Left ventricle myocardium inferior (tissue), 1 donor: ENCODE measurements at places on chromosomes 2 and 18. TPM values are rescaled to one million over a fixed set of nuclear protein-coding genes. Genes with fewer than 3 reads are reported as not detected.

FBXO15 gene
- total RNA-seq, result not detected

KLHL30 gene
- 17.3 TPM for total RNA-seq

SERPINB10 gene
- total RNA-seq, result not detected

CRYGD gene
- not detected for total RNA-seq

TDRD15 gene
- not detected for total RNA-seq

MREG gene
- total RNA-seq, result 0.22 TPM

PPP1R1C gene
- 33.1 TPM for total RNA-seq

PLCD4 gene
- 0.99 TPM for total RNA-seq

NT5DC4 gene
- total RNA-seq, result not detected

DNA sequence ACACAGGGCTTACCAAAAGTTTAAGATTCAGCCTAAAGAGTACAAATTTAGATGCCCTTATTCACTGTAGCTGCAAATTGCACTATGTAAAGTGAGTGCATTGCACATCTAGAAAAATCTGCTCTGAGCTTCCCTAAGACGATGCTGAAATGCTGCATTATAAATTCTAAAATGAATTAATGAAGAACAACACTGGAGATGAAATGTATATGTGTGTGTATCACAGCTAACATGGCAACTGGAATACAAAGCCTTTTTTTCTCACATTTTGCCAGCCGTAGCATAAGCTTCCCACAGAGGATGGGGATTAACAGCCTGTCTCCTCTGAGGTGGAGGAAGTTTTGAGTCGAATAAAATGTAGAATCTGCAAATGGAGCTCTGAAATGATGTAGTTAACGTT, 338.3 kb upstream of the ZEB2 start:
- H3K27me3 ChIP-seq, result no peaks in the 10 kb centered on the region
- no peaks in the 10 kb centered on the region for H3K4me1 ChIP-seq
- H3K4me3 ChIP-seq, result no peak overlapping the region
- no peak overlapping the region for H3K27ac ChIP-seq
- H3K36me3 ChIP-seq, result no peaks in the 10 kb centered on the region

GRCh38 chr2:20291106-20291564, 59.5 kb downstream of the PUM2 start:
- no peaks in the 10 kb centered on the region for H3K27me3 ChIP-seq
- no peak overlapping the region for H3K27ac ChIP-seq
- no peak for DNase-seq

GRCh38 chr2:237980751-237981150, 13.9 kb downstream of the UBE2F start:
- no peaks in the 10 kb centered on the region for H3K27me3 ChIP-seq
- peaks cover 93% of the 10 kb centered on the region for H3K4me1 ChIP-seq
- peaks cover 5% of the 10 kb centered on the region for H3K36me3 ChIP-seq

- no peaks in the 10 kb centered on the region for H3K4me1 ChIP-seq
- H3K27me3 ChIP-seq, result peaks cover 83% of the 10 kb centered on the region
- H3K36me3 ChIP-seq, result no peaks in the 10 kb centered on the region
- H3K4me3 ChIP-seq, result no peak overlapping the region
- no peak overlapping the region for H3K27ac ChIP-seq
- no peak for DNase-seq
Measured at GRCh38 chr2:239684271-239684810, 283.5 kb upstream of the HDAC4 start.

DNA sequence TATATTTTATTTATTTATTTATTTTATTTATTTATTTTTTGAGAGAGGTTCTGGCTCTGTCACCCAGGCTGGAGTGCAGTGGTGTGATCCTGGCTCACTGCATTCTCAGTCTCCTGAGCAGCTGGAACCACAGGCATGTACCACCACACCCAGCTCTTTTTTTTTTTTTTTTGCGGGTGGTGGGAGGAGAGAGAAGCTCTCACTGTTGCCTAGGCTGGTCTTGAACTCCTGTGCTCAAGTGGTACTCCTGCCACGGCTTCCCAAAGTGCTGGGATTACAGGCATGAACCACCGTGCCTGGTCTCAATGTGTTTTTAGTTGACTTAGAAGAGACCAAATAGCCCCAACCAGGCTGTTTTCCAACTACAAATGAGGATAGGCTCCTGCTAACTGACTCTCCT, 80.7 kb downstream of the PDCL3 start:
- H3K4me1 ChIP-seq, result no peaks in the 10 kb centered on the region
- no peak for DNase-seq
- no peak overlapping the region for H3K27ac ChIP-seq

GRCh38 chr2:133498662-133499585, 69.3 kb downstream of the NCKAP5 start:
- H3K4me1 ChIP-seq, result peaks cover 22% of the 10 kb centered on the region
- no peak overlapping the region for H3K4me3 ChIP-seq
- H3K27ac ChIP-seq, result no peak overlapping the region

- H3K4me3 ChIP-seq, result no peak overlapping the region
- H3K27ac ChIP-seq, result no peak overlapping the region
- H3K36me3 ChIP-seq, result no peaks in the 10 kb centered on the region
- no peak for DNase-seq
Measured at GRCh38 chr2:15092691-15093090, 460.2 kb downstream of the LRATD1 start.

- peaks cover 41% of the 10 kb centered on the region for H3K36me3 ChIP-seq
- H3K27ac ChIP-seq, result peak overlapping the region; percentile 98
- H3K27me3 ChIP-seq, result no peaks in the 10 kb centered on the region
- peak overlapping the region; percentile 99 for H3K4me3 ChIP-seq
Measured at GRCh38 chr2:98608962-98609604, 694 bp downstream of the UNC50 start.

DNA sequence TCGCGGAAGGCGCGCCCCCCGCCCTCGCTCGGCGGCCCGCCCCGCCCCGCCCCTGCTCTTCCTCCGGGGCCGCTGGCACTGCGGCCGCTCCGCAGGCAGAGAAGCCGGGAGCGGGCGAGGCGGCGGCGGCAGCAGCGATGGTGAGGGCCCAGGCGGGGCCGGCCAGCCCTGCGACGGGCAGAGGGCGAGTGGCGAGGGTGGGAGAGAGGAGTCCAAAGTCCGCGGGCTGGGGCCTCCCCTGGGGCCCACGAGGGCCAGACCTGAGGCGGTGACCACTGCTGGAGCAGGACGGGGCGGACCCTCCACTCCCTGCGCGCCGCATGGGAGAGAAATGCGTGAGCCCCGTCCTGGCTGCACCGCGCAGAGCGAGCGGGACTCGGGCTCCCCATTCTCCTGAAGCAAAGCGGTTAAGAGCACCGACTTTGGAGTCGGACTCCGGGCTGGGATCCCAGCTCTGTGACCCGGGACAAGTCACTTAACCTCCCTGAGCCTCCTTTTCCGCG, at the start of gene VAMP5:
Gene VAMP5, plus strand, starts transcription at position 78 of the 503 bp plus-strand sequence. Its CDS starts 60 bp downstream, at position 138.
- peaks cover 70% of the 10 kb centered on the region for H3K4me1 ChIP-seq
- H3K27ac ChIP-seq, result peak within 1 kb of the TSS; percentile 94
- H3K27me3 ChIP-seq, result no peaks in the 10 kb centered on the region
- peak; percentile 58 for DNase-seq
- H3K36me3 ChIP-seq, result no peaks in the 10 kb centered on the region

DNA sequence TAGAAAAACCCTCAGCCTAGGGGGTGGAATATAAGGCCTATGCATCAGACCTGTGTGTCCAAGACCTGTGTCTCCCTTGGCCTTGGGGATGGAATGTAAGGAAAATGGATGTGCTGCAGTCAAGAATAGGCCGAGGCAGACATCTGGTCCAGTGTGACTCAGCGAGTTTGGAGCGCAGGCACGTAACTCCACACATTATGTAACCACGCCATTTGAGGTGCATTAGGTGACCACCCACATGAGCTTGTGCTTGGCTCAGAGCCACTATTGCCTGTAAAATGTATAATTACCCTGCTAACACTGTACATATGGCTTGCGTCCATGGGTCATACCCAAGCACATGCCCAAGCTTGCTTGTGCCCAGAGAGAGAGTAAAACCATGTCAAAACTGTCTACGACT, 580.9 kb upstream of the HNMT start:
- H3K4me1 ChIP-seq, result no peaks in the 10 kb centered on the region
- no peak for DNase-seq
- no peaks in the 10 kb centered on the region for H3K36me3 ChIP-seq
- H3K4me3 ChIP-seq, result no peak overlapping the region
- H3K27me3 ChIP-seq, result no peaks in the 10 kb centered on the region
- no peak overlapping the region for H3K27ac ChIP-seq

DNA sequence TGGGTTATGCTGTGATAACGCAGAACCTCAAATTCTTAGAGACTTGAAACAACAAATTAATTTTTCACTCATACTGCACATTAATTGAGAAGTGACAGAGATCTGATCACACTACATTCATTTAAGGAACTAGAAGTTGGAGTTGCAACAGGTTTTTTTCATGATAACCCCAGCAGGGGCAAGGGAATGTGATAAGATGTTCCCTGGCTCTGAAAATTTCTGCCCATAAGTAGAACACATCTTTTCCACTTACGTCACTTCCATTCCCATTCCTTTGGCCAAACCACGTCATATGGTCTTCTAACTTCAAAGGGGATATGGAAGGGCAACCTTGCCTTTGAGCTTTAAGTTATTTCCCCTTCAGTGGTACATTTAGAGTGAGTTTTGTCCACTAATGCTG, 29.7 kb upstream of the PSME4 start:
- no peak overlapping the region for H3K4me3 ChIP-seq
- DNase-seq, result no peak
- peaks cover 19% of the 10 kb centered on the region for H3K4me1 ChIP-seq
- no peaks in the 10 kb centered on the region for H3K36me3 ChIP-seq

- H3K27me3 ChIP-seq, result no peaks in the 10 kb centered on the region
- H3K27ac ChIP-seq, result no peak overlapping the region
- no peaks in the 10 kb centered on the region for H3K36me3 ChIP-seq
- no peak for DNase-seq
- no peak overlapping the region for H3K4me3 ChIP-seq
Measured at GRCh38 chr2:30911327-30911726, 104.1 kb upstream of the CAPN13 start.

GRCh38 chr2:128547667-128548066, 229.0 kb upstream of the HS6ST1 start:
- no peak overlapping the region for H3K4me3 ChIP-seq
- peaks cover 4% of the 10 kb centered on the region for H3K4me1 ChIP-seq
- H3K27me3 ChIP-seq, result peaks cover 4% of the 10 kb centered on the region

- no peak overlapping the region for H3K27ac ChIP-seq
- no peaks in the 10 kb centered on the region for H3K36me3 ChIP-seq
- DNase-seq, result no peak
- H3K4me1 ChIP-seq, result no peaks in the 10 kb centered on the region
- no peaks in the 10 kb centered on the region for H3K27me3 ChIP-seq
Measured at GRCh38 chr2:129248198-129248597, 731.3 kb upstream of the RAB6C start.

DNA sequence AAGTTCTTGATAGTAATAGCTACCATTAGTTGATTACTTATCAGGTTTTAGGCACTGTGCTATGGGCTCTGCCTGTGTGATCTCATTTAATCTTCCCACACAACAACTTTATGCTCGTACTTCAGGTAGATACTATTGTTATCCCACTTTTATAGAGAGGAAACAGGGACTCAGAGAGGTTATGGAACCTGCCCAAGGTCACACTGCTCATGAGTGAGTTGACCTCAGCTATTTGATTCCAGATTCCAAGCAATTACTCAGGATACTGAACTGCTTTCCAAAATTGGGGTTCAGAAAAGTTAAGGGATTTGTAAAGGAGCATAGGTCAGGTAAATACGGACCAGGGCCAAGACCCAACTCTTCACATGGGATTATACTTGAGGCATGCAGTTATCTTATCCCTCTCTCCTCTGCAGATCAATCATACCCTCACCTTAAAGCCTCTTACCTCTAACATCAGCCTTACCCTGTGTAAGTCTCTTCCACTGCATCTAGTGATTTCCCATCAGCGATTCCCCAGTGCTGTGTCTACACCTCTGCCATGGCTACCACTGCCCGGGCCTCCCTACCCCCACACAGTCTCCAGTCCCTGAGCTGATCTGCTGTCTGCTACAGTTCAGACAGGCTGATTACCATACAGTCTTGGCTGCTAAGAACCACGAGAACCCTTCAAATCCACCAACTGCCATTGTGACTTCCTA, 74.4 kb downstream of the ANTXR1 start:
- H3K36me3 ChIP-seq, result peaks cover 7% of the 10 kb centered on the region
- peaks cover 19% of the 10 kb centered on the region for H3K4me1 ChIP-seq
- DNase-seq, result no peak
- no peak overlapping the region for H3K4me3 ChIP-seq
- no peaks in the 10 kb centered on the region for H3K27me3 ChIP-seq
- H3K27ac ChIP-seq, result peak overlapping the region; percentile 13

- peak overlapping the region; percentile 35 for H3K4me3 ChIP-seq
- no peaks in the 10 kb centered on the region for H3K36me3 ChIP-seq
- H3K4me1 ChIP-seq, result peaks cover 6% of the 10 kb centered on the region
- H3K27me3 ChIP-seq, result peaks cover 6% of the 10 kb centered on the region
- peak overlapping the region; percentile 39 for H3K27ac ChIP-seq
Measured at GRCh38 chr2:84889332-84889731, 8.4 kb upstream of the TRABD2A start.

DNA sequence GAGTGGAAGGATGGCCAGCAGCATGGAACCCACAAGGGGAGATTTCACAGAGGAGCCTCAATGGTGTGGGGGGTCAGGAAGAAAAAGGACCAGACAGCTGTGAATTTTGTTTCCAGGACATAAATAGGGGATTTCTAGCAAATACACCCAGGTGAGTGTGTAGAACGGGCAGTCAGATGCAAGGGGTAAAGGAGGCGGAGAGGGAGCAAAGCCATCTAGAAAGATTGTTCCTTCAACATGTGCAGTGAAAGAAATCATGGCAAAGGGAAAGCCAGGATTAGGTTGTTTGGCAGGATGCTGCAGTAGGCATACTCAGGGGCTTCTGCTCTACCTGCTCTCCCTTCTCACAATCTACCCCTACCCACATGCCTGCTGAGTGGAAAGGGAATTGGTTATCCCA, 119.4 kb upstream of the EPC2 start:
- no peak overlapping the region for H3K4me3 ChIP-seq
- H3K4me1 ChIP-seq, result no peaks in the 10 kb centered on the region
- H3K27ac ChIP-seq, result no peak overlapping the region
- DNase-seq, result no peak
- no peaks in the 10 kb centered on the region for H3K27me3 ChIP-seq

DNA sequence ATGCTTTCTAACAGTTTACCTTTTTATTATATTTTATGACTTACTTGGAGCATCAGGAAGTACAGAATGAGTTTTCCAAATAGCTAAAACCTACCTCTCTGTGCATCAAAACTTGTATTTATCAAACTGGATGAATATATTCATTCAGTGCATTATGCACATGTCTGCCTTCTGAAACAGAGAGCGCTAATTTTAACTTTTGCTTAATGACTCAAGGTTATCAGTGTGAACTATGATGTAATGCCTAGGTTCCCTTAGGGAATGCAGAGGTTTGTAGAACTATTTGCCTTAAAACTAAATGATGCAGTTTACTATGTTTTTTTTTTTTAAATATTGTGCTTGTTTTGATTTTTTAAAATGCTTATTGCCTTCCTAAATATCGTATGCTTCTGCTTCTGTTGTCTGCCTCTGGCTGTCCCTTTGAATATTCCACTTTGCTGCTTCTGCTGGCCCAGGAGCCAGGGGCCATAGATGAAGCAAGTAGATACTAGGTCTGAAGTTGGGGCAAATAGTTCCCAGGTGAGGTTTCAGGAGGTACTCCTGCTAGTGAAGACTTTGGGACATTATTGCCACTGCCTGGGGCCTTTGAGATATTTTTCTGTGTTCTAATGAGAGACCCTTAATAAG, 16.5 kb downstream of the TMEM178A start:
- H3K36me3 ChIP-seq, result no peaks in the 10 kb centered on the region
- no peak overlapping the region for H3K4me3 ChIP-seq
- peaks cover 42% of the 10 kb centered on the region for H3K4me1 ChIP-seq
